ENCODE measurements at places on chromosomes 12 and 14.

DNA sequence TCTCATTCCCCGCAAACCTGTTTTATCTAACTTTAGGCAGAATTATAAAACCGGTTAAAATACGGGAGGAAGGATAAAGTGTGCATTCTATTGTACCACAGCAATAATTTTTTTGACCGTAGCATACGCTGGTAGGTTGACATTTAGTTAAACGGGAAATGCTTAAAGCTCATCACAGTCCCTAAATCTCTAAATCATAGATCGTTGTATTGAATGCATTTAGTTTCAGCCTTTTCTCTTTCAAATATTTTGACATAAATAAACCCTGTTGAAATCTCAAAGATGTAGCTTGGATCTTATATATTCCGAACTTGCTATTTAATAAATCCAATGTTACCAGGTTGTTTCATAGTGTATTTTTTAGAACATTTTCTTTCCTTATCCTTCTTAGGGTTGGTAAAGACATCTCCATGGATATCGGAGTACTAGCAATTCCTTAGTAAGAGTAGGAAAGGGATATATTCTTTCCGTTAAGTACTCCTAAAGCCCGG lies 798 bp downstream of the CLEC2B start:
- DNase-seq = no peak

DNA sequence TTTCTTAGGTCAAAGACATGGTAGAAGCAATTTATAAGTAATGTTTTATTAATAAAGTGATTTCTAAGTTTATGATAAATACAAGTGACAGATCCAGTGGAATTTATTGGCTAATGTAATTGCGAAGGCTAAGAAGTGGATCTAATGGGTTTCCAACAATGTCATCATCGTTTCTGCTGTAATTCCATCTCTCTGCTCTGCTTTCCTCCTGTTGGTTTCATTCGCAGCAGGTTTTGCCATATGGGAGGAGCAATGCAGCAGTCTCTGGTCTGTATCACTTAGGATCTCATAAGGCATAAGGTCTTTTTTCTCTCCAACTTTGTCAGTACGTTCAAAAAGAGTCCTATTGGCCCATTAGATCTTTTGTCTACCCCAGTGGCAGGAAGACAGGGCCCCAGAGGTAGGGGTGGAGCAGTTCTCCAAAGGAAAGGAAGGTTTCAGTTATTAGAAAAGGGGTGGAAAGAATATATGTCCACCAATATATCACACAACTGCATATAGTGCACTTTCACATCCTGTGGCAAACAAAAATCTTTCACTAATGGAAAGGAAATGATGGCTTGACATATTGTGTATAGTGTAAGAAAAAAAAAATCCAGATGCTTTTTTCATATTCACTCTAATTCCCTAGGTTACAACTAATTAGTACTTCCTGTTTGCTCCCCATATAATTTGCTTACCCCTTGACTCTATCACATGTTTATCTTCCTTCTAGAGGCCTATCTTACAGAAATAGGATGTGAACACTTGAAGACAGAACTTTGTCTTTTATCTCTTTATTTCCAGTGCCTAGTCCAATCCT lies 451.3 kb downstream of the ZFP36L1 start:
- no peak for DNase-seq

- no peak for DNase-seq
Observed at GRCh38 chr12:22333186-22333712, 1.3 kb downstream of the ST8SIA1 start.

GRCh38 chr14:23285530-23286019 lies 357 bp downstream of the HOMEZ start:
- DNase-seq = no peak

DNA sequence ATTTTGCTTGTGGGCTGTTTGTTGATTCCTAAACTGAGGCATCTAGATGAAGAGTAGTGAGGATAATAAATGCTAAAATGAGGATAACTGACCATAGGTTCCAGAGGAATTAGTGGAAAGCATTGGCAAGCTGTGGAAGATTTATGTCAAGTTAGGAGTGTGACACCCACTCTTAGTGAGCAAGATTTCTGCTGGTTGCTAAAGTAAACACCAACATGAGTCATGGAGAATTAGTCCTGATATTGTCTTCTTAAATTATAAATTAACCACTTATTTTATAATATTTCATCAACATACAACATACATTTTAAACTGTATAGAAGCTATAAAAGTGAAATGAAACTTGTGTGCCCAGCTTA lies 328.2 kb downstream of the RPL10L start:
- DNase-seq = no peak

DNA sequence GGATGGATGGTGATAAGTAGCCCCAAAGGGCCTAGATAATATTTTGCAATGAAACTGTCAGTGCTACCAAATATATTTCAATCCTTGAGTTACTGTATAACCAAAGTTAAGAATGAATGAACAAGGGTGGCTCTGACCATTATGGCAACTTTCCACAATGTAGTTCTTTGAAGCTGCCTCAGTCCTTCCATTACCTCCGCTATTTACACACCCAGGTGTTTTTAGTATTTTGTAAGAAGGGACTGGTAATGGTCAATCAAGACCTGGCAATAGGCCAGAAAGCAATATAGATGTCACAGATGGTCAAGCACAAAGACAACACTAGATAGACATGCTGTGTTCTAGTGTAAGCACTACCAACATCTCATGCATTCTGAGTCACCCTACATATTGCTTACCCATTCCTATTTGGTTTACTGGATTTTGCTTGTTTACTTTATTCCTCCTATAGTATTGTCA lies 16.3 kb downstream of the DUSP16 start:
- no peak for DNase-seq

- no peak for DNase-seq
Observed at GRCh38 chr14:104219731-104220214, 81.4 kb downstream of the KIF26A start.

All from nucleus accumbens (tissue), 56 donors.